ENCODE measurements at places on chromosomes 1 and 21. TPM values are rescaled to one million over a fixed set of nuclear protein-coding genes. Genes with fewer than 3 reads are reported as not detected.
A peak's percentile ranks its signal among the peaks of the same experiment; 100 is the strongest.

GRCh38 chr21:45959779-45960390, 21.7 kb upstream of the COL6A1 start:
- no peak for DNase-seq

The APOBEC4 gene
- not detected for total RNA-seq

The AIM2 gene
- total RNA-seq = 0.57 TPM

- no peak for DNase-seq
These were observed 16.1 kb downstream of the SLC6A9 start for GRCh38 chr1:44015206-44015605.

DNA sequence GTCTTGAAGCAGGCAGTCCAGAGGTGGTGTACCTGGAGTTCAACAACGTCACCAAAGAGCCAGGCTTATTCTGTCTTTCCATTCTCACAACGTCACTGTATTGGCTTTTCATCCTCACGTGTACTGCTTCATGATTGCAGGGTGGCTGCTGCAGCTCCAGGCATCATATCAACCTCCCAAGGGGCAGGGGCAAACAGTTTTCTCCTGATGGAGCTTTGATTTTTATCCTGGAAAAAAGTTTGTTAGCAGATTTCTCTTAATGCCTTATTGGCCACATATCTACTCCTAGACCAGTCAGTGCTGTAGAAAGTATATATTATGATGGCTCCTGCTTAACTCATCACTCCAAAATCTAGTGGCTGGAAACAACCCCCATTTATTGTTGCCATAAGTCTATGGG, 8.3 kb upstream of the OPRD1 start:
- no peak for DNase-seq

GRCh38 chr1:27536010-27536757, 46.2 kb upstream of the WASF2 start:
- no peak for DNase-seq

GRCh38 chr1:36157115-36157903, 1.3 kb downstream of the MAP7D1 start:
- no peak for DNase-seq

DNA sequence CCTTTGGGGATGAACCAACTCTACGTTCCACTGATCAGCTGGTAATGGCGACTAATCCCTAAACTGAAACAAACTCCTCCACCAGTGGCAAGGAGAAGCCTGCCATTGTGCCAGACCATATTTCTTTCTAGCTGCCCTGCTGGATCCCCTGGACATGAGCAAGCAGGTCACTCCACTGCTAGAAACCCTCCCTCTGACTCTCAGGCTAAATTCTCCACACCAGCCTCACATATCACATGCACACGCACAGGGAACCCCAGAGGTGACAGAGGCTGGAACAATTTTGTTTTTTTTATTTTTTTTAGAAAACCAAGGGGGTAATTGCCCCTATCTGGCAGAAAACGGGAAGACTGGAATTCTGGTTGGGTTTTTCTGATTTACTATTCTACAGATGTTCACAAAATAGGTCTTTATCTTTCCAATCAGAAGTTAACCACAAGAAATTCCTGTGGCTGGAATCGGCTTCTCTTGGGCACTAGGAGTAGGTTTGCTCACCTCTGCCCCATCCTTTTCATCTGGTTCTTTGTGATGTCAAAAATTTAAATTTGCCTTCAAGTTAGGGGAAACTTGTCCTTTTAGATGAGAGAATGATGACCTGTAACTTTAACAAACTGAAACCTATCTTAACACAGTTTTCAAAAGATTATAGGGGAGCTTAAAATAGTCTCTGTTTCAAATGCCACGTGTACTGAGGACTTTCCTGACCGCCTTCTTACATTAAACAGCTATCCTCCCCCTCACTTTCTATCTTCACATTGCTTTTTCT, 258.1 kb downstream of the SDCCAG8 start:
- DNase-seq = no peak

DNA sequence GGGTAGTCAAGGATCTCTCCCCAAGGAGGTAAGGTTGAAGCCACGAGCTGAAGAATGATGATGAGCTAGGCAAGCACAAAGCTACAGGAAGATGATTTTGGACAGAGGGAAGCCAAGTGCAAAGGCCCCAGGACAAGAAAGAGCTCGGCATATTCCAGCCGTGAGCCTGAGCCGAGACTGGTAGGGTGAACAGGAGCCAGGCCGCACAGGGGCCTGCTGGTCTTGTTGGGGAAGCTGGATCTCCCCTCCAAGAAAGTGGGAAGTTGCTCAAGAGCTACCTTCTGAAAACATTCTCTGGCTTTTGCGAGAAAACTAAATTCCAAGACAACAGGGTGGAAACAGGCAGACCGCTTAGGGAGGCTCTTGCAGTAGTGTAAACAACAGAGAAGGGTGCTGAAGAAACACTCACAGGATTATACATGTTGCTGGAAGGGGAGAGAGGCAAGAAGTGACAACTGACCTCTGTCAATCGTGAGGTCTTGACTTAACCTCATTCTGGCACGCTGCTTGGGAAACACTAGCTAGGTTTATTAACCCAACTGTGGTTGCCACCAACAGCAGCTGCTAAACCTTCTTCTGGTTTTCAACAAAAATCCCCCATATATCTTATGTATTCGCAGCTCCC, 625.2 kb downstream of the SMYD3 start:
- no peak for DNase-seq

DNA sequence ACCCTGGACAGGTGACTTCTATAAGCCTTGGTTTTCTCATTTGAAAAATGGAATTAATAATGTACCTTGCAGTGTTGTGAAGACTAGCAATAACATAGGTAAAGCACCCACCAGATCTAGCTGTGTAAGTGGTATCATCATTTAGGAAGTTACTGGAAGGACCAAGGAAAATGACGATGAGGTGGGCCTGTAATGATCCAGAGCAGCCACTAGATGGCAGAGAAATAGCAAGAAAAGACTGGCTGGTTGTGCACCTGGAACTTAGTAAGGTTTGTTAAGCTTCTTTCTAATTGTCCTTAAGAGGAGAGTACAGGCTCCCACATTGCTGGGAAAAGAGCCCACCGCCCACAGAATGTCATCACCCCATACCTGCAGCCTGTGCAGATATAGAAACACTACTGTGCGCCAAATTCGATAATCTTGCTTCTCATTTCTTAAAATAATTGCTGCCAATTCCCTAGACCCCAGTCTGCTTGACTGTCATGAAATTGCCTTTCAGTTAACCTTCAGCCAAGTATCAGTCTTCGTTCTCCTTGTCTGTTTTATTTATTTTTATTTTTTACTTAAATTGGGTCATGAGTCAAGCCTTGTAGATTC, 37.2 kb downstream of the WNT4 start:
- DNase-seq = no peak

The CR2 gene
- total RNA-seq = not detected

- no peak for DNase-seq
These were observed 807.8 kb downstream of the BRINP3 start for GRCh38 chr1:189669846-189670245.

DNA sequence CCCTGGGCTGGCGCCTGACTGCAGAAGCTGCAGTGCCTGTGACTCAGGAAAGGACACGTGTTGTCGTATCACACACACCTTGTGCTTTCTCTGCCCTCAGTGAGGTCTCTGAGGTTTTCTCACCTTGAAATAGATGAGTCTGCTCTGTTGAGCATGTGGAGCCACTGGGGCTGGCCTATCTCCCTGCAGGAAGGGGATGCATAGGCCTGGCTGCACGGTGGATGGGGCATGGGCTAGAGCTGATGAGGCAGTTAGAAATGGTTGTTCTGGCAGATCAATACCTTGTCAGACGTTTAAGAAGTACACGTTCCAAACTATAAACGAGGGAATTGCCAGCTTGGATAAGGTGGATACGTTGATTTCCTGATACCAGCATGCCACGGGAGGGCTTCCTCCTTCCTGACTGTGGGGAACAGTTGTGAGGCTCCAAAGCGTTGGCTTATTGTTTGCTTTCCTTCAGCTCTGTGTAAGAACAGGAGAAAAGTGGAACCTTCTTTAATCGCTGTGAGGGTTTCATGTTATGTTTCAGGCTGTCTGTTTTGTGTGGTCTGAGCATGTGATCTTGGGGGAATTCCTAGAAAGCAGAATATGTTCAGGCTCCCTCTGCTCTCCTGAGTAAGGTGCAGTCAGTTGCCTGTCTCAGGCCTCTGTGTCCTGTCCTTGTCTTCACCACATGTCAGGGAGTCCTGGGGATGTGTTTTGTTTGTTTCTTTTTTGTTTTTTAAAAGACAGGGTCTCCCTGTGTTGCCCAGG, 44.8 kb downstream of the PCNT start:
- peak; percentile 26 for DNase-seq

The SYPL2 gene
- total RNA-seq = 30.4 TPM

DNA sequence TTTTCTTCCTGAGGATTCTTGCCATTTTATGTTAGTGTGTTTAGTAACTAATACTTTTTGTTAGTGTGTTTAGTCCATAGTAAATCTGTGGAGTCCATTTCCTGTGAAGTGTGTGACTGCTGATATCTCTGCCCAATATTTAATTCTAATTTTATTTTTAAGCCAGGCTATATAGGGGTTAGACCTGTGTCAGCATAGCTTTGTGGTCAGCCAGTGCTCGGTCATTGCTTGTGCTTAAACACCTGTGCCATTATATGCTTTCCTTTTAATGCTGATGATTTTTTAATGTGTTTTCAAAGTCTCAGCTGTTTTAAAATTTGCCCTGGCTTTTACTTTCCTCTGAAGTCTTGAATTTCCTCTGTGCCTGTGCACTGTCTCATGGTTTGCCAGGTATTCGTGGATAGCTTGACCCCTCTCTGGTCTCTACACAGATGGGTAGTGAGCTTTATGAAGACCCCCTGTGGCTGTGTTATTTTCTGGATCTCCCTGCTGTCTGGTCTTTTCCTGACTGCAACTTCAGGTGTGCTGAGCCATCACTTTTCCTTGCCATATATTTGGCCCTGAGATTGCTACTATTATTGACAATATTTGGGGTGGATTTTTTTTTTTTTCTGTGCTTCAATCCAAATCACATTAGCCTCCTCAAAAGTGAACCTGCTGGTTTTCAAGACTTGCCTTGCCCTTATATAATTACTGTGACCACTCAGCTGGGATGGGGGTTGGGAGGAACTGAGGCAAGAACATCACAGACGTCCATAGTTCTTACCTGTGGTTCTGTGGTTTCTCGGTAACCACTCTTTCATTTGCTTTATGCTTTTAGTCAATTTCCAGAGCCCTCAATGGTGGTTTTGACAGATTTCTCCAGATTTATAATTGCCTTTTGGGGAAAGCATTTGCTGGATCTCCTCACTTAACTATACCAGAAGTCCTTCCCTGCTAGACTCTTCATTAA, 59.6 kb downstream of the RPS6KC1 start:
- DNase-seq = no peak

GRCh38 chr1:5493275-5493674, 498.9 kb downstream of the NPHP4 start:
- no peak for DNase-seq

DNA sequence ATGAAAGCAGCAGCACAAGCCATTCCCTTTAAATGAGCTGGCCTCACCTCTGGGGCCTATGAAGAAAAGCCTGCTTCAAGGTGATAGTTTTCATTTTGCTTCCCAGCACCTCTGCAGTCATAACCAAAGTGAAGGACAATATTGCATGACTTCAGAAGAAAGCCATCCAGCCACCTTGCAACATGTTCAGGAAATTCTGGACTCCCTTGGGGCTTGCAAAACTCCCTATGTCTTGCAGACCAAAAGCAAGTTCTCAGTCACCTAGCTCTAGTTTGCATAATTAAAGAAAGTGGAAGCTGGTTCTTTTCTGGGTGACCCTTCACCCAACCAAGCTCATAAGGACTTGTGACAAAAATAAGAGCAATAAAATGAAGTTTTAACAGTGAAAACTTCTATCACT, 87.6 kb downstream of the GFI1 start:
- no peak for DNase-seq

DNA sequence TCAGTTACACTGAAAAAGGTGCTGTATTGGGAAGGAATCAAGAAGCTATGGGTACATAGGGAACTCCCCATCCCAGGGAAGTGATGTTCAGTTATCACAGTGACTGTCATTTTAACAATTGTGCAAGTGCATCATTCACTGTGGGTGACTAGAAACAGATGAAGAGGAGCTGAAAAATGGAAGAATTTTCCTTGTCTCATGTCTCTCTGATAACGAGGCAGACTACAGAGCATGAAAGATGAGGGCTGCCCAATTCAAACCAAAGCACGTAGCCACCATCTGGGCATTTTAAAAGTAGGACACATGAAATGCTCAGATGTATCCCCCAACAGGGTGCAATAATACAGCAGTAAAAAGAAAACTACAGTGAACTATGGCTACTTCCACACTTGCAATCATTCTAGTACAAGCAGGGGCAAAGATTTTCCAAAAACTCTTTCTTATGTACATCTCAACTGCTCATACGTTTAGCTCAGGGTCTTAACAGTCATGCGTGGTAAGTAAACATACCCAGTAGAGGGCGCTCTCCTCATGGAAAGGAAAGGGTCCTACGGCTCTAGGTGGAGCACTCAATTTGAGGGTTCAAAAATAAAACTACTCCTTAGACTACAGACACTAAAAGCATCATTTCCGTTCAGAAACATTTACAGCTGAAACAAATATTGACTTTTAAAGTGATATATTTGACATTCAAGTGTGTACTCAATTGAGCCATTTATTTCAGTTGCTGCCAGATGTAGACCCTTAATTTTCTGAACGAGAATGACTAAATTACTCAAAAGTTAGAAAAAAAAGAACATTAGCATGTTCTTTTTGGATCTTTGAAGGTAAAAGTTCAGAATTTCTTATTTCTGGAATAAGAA, 143.2 kb downstream of the KCTD3 start:
- DNase-seq = no peak

The ZNF678 gene
- total RNA-seq = 1.4 TPM

- DNase-seq = no peak
These were observed 64.4 kb downstream of the SSBP3 start for GRCh38 chr1:54341763-54342162.

- no peak for DNase-seq
These were observed 118.4 kb downstream of the ATF6 start for GRCh38 chr1:161884475-161884874.

DNA sequence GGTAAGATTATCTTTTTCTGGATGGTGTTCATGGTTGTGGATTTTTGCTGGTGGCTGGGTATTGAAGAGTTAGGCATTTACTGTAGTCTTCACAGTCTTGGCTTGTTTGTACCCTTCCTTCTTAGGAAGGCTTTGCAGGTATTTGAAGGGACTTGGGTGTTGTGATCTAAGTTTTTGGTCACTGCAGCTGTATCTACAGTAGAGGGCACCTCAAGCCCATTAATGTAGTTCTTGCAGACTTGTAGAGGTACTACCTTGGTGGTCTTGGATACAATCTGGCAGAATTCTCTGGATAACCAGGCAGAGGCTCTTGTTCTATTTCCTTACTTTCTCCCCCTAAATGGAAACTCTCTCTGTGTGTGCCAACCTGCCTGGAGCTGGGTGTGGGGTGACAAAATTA, 155.8 kb upstream of the BRINP3 start:
- no peak for DNase-seq

DNA sequence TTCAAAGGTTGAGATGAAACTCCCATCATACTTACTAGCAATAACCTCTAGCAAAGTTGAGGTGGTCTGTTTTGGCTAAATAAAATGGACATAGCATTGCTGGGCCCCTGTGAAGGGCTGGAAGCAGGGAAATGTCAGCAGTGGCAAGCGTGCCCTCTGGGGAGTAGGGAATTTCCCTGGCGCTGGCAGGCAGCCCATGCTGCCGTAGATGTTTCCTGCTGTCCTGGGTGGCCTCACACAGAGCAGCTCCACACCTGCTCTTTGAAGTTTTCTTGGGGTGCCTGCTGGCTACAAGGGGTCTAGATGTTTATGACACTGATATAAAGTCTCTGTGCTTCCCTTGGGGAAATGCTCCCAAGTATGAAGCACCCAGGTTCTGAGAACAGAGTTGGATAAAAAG, 30.2 kb downstream of the ADARB1 start:
- DNase-seq = peak; percentile 80

The CNR2 gene
- total RNA-seq = not detected

The CFHR5 gene
- total RNA-seq = not detected

The LRRC47 gene
- 57.5 TPM for total RNA-seq

- DNase-seq = no peak
These were observed 25.6 kb downstream of the MATN1 start for GRCh38 chr1:30697571-30698376.

Data from left ventricle myocardium superior (tissue), 1 donor.